NCI-H2081 treated with DMSO at 0.1 percent for 48 hours (cell line): ENCODE measurements at places on chromosomes 3 and 15.

GRCh38 chr3:39133093-39133490, 20.3 kb downstream of the CSRNP1 start:
- no peak for DNase-seq

DNA sequence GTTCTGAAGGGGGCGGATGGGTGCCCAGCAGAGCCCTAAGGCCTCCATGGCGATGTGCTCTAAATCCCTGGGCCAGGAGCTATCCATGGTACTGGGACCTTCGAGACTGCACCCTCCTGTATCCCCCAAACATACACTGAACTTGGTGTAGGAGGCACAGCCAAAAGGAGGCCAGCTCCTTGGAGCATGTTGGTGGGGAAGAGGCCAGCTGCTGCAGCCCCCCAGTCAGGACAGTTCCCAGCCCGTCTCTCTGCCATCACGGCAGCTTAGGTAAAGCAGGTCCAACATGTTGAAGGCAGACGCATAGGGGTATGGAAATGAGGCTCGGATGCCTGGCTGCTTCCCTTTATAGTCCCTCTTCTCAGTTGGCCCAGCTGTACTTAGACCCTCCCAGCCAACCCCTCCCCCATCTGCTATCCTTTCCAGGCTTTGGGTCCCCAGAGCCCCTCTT, 1.8 kb downstream of the CAMKV start:
- DNase-seq = no peak

DNA sequence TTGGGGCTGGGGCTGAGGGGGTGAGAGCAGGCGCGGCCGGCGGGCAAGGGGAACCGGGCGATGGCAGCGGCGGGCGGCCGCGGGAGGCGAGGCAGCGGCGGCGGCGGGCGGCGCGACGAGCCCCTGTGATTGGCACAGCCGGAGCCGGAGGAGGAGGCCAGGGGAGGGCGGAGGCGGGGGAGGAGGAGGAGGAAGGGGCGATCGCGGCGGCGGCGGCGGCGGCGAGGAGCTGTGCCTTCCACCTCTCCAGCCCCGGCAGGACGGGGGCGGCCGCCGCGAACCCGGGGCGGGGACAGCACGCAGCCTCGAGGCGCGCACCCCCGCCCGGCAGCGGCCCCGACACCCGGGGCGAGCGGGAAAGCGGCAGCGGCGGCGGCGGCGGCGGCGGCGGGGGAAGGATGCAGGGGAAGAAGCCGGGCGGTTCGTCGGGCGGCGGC, at the start of gene SLCO3A1:
TSS of gene SLCO3A1 (plus strand) at position 198 of the 437 bp plus-strand sequence.
- DNase-seq = no peak

DNA sequence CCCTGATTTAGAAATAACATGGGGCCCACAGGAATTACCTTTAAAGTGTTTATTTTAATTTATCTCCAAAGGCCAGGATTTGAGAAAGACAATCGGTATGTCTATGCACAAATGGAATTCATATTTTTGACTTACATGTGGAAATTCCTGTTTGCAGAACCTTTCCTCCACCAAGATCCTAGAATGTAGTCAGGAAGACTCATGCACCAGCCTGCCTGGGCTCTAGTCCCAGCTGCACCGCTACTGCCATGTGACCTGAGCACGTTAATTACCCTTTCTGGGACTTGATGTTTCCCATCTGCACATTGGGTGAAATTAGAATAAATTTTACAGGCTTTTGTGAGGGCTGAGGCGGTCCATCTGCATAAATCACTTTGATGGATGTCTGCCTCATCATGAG, 194.2 kb downstream of the ATP10A start:
- DNase-seq = no peak

DNA sequence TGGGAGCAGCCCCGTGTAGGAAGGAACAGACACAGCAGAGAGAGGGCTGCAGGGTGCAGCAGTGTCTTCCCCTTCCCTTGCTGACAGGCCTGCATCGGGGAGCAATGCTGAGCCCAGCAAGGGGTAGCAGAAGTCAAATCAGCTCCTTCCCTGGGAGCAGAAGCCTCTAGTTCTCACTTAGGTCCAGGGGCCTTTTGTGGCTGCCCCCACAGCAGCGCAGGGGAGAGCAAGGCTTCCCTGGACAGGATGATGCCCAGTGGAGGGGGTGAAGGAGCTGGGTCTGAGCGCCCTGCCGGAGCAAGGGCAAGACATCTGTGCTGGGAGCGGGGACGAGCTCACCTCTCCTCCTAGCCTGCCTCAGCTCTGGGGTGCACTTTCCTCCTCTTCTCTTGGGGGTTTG, 827 bp downstream of the PLCB2 start:
- DNase-seq = no peak
